ENCODE measurements at places on chromosomes 16 and 17.

DNA sequence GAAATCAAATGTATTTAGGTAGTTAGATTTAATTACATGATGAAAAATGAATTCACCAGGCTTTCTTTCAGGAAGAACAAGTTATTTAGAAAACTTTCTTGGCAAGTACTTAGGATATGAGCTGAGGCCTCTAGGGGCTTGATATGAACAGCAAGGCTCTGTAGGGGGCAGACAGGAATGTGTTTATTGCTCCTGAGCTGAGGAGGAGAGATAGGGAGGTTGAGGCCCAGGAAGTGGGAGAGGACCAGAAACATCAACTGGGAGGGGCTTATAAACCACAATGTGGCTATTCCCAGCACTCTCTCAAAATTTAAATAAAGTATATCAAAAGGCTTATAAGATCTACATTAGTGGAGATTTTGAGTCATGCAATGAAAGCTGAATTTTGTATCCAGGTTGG is 154.0 kb upstream of the MAF start:
- DNase-seq: no peak

GRCh38 chr16:62294213-62294972 is 258.2 kb upstream of the CDH8 start:
- DNase-seq: no peak

- DNase-seq: no peak
Observed at GRCh38 chr17:12671906-12672305, 6.2 kb downstream of the MYOCD start.

GRCh38 chr17:9658593-9659211 is 13.4 kb downstream of the USP43 start:
- no peak for DNase-seq

Data from stimulated activated CD4-positive, alpha-beta T cell treated with anti-CD3 and anti-CD28 coated beads, Interleukin-12 subunit alpha, Interleukin-12 subunit beta, amount 100 ng/mL, for 4 hours (primary cell).